Fibroblast of upper back skin (primary cell): ENCODE measurements at places on chromosomes 7 and 10.
A peak's percentile ranks its signal among the peaks of the same experiment; 100 is the strongest.

DNA sequence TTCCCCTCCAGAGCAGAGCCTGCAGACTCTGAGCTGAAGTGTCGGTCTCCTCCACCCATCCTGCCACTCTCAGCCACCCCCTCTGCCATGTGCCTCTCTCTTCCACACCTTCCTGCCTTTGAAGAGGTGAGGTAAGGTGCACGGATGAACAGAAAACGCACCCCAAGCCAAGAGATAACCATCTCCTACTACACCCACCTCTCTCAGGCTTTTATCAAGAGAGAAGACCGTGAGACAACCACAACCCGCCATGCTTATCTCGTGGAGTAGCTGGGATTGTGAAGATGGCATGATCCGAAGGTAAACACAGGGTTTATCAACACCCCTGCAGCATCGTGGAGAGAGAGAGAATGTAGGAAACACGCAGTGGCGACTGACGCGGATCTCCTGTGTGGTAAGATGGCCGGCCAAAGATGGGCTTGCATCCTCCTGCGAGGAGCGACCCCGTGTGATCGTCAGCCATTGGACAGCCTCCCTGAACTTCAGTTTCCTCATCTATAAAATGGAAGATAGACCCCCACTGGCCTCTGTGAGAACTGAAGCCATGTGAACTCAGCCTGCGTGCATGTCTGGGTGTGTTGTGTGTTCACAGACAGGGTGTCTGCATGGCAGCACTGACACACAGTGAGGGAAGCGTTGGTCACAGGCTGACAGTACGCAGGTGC, 219.0 kb downstream of the DIP2C start:
- no peak for DNase-seq

DNA sequence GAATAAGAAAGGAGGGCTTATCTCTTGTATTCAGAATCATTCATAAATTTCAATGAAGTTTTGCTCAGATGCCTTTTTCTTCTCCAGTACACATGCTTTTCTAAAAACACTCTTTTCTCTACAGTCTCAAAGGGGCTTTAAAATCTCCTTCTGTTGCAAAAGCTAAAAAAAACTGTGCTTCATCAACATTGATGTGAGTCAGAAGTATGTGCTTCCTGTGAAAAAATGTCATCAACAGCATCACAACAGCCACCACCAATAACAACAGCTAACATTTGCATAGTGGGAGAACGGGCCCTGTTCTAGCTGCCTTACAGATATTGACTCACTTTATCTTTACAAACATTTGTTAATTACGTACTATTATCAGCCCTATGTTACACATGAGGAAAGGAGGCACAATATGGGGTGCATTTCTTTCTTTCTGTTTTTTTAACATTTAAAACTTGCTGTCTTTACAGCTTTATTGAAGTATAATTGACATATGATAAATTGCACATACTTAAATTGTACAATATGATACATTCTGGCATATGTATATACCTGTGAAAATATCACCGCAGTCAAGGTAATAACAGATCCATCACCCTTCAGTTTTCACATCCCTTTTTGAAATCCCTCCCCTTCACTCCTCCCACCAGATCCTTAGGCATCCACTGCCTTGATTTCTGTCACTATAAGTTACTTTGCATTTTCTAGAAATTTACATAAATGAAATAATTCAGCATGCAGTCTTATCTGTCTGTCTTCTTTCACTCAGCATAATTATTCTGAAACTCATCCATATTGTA, 1605.4 kb upstream of the LRRTM3 start:
- no peak for DNase-seq

DNA sequence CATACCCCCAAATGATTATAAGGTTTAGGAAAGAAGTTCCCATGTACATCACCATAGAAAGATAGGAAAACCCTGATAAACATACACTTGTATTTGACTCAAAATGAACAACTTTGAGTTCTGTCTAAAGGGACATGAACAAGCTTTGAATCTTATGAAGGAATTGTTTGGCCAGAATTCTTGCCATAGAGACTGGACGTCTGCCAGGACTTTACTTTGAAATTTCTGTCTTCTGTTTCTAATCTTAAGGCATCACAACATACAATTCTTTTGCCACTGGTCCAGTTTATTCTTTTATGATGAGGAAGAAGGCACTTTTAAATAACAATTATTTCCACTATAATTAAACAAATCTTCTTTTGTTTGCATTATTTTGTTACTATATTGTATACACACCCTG, 26.2 kb upstream of the CYP26C1 start:
- peak; percentile 38 for DNase-seq

DNA sequence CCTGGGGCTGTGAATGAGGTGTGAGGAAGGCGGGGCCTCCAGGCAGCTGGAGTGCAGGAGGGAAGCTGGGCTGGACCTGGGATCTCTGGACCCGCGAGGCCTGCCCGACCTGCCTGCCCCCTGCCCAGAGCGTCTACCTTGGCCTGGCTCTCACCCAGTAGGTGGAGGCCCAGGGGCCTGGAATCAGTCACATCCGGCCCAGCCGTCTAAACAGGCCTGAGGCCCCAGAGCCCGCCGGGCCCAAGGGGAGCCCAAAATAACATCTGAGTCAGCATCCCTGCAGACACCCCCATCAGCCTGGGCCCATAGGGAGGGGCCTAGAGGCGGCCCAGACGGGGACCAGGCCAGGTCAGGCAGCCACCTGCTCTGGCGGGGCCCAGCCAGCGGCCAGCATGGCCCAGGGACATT, 15.1 kb upstream of the ELN start:
- DNase-seq = peak; percentile 45

DNA sequence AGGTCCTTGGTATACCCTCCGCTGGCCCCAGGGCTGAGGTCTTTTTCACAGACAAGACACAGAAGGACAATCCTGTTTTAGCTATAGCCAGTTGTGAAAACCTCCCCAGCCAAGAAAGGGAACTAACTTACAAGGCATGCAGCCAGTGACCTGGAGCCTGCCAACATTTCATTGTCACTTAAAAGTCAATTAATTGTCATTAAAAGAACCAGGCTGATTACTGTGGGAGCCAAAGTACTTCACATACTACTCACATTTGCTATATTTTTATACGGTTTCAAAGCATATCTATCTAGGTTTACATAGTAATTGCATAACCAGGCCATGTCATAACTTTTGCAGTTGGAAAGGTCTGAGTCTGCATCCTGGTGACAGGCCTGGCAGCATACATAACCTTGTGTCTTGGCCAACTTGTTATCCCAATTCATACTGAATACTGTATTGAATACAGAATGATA, 31.1 kb downstream of the NRBF2 start:
- DNase-seq = no peak

GRCh38 chr10:55858730-55859129, 502.3 kb downstream of the ZWINT start:
- DNase-seq = no peak

DNA sequence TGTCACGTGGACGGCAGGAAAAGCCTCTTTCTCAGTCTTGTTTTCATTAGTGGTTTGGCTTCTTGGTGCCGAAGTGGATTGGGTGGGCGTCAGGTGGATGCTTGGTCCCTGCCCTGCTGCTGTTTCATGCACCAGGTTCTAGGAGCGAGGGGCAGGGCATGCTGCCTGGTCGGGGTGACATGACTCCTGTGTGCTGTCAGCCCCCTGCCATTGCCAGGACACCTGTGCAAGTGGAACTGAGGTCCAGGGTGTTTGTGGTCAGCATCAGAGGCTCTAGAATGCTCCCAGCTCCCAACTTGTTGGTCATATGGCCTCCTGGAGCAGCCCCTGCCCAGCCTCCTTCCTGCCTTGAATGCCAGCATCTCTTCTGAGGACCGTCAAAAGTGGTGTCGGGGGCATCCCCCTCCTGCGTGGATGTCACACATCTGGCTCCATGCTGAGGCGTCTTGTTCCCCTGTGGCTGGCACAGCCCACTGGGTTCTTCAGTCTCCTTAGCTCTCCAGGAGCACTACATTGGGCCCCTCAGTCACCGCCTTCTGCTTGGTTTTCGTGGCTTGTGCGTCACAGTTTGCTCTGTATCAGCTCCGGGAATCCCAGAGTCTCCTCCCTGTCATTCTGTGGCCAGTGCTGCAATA, 24.8 kb downstream of the ADCY1 start:
- no peak for DNase-seq

DNA sequence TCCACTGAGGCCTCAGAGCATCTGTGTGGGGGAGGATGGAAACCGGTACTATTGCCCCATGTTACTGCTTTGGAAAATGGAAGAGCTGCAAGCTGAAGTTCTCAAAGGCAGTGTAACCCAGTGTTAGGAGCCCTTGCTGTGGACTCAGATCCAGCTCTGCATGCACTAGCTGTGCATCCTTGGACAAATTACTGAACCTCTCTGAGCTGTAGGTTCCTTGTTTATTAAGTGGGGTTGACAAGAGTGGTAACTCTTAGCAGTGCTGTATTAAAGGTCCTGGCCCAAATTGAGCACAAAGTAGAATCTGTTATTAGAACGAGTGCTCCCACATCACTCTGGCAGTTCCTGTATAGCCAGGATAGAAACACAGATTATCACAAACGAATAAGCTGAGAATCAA, 234.2 kb downstream of the USP6NL start:
- DNase-seq = no peak

GRCh38 chr7:107622429-107622828, 38.2 kb upstream of the SLC26A4 start:
- peak; percentile 75 for DNase-seq

- DNase-seq = peak; percentile 70
These were observed 195.5 kb downstream of the PRKG1 start for GRCh38 chr10:51269821-51270220.

GRCh38 chr7:109343678-109344077, 774.0 kb downstream of the DNAJB9 start:
- no peak for DNase-seq

DNA sequence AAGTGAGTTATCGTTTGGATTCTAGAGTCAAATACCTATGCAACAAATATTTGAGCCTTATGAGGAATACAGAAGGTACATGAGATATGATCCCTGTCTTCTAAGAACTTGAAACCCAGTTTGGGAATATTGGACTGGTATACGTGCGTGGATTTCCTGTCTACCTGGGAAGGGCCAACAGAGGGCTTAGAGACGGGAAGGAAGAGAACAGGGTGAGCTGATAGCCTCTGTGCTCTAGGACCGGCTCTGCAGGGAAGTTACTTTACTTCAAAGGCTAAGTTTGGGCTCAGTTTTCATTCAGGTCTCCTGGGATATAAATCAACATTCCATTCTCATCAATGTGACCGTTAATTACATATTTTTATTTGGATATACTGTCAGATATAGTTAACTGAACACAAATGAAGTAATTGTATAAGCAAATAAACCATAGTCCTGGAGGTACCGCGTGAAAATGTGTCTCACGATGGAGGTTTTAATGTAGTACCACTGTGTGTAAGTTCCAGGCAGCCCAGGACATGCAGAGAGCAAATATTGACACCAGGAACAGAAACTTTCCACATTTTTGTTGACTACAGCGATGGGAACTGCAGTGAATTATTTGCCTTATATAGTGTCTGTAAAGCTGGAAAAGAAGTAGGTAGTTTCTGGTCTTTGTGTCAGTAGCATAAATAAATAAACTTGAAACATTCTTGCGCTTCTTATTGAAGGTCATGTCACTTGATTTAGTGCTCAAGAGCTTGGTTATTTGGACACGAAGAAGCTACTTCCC, 8.6 kb downstream of the CHST12 start:
- no peak for DNase-seq

DNA sequence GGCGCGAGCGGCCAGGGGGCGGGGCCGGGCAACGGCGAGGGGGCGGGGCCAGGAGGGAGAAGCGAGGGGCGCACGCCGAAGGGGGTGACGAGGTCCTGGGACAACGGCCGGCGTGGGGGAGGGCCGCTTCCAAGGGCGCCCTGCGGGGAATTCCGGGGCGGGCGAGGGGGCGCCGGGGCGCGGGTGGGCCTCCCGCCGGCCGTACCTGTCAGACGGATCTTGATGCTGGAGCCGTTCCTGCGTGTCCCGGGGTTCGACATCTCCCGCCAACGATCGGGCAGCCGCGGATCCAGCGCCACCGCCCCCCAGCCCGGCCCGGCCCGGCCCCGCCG, 421 bp downstream of the SMURF1 start:
- no peak for DNase-seq

DNA sequence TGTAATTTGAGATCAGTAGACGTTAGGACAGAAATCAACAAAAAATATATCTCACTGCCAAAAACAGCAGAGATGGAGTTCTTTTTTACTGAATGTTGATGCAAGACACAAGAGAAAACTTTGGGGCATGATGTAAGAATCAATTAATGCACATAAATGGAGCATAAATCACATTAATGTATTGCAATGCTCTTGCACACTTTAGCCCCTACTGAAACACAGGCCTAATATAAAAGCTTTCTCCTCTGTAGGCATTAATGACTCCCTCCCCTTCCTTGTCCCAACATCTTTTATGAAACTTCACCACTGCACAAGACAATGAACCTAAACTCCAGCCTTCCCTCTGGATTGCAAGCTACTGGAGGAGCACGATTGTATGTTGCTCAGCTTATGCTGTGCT, 58.8 kb downstream of the CACNA2D1 start:
- no peak for DNase-seq
